Activated naive CD4-positive, alpha-beta T cell treated with anti-CD3 and anti-CD28 coated beads, Interleukin-2, amount 50 U/mL, for 16 hours (primary cell): ENCODE measurements at places on chromosomes 5 and 9.

DNA sequence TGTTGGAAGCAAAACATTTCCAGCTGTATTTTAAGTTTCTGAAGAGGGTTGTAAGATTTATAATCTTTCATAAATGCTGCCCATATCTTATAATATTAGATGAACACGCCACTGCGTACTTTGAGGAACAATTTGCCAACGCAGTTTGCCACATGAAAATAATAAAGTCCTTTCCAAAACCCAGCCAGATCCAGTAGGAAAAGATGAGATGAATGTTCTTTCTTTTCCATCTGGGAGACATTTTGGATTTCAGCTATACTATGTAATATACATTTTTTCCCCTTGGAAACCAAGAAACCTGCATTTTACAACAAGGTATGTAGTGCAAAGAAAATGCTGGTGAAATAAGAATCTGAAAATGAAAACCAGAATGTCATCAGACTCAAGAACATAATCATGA is 125.4 kb downstream of the NFIB start:
- DNase-seq: no peak

GRCh38 chr5:116281309-116281708 is 196.5 kb downstream of the COMMD10 start:
- no peak for DNase-seq

DNA sequence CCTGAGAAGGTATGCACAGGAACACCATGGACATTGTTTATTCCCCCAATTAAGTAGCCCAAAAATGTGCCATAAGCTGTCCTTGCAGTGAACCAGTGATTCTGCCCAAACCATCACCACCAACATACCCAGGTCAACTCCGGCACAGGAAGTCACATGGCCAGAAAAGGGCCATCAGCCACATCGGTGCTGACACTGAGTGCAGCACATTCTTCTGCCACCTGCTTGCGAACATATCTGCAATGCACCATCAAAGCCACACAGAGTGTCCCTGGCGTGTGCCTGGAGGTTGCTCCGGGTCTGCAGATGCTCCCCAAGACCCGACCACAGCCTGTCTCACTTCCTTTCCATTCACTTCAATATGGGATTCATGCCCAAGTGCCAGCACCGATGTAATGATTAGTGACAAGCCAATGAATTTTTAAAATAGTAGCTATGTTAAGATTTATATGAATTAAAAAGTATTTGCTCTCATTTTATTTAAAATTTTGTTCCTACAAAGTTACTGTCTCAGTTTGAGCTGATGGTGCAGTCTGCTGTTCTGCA is 37.6 kb downstream of the SYK start:
- DNase-seq: no peak

DNA sequence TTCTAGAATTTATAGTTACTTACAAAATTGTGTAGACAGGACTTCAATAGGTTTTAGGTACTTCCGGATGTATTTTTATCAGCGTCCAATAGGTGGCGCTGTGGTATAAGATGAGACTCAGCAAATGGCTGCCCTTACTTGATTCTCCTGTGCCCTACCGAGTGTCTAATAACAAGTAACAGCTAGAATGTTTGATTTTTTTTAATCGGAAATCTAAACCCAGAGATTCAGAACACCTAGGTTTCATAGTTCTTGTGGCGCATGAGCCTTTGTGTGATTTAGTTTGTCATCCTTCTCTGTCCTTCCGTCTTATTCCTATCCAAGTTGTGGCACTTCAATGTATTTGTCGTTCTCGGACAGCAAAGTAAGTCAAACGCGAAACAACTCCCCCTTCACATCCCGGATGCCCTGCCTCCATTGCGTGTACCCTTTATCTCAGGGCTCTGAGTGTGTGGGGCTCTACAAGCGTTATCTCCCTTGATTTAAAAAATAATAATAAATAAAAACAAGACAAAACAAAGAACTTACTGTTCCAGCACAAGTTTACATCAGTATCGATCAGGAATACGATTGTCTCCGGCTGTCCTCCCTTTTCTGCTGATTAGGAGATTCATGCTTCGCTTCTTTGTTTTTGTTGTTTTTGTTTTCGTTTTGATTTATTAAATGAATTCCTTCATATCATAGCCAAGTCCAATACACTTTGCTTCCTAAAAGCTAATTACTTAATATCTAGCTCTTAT is 50.7 kb upstream of the SLC30A5 start:
- peak; percentile 69 for DNase-seq
